ENCODE measurements at places on chromosomes 6 and 20. TPM values are rescaled to one million over a fixed set of nuclear protein-coding genes. Genes with fewer than 3 reads are reported as not detected.

PNLDC1 gene
- total RNA-seq, result 0.24 TPM

TCF21 gene
- total RNA-seq, result 12.8 TPM

HLA-DMA gene
- total RNA-seq, result 17.0 TPM

SAPCD1 gene
- not detected for total RNA-seq

LKAAEAR1 gene
- total RNA-seq, result 0.65 TPM

RBPJL gene
- not detected for total RNA-seq
